ENCODE measurements at places on chromosomes 7 and 10. TPM values are rescaled to one million over a fixed set of nuclear protein-coding genes. Genes with fewer than 3 reads are reported as not detected.

Gene HABP2
- total RNA-seq, result not detected

Gene EPHB6
- 10.5 TPM for total RNA-seq

GRCh38 chr10:114538181-114538906 lies 119.7 kb downstream of the ABLIM1 start:
- H3K36me3 ChIP-seq, result no peaks in the 10 kb centered on the region
- H3K27ac ChIP-seq, result peak overlapping the region; percentile 68
- DNase-seq, result peak; percentile 59
- no peaks in the 10 kb centered on the region for H3K27me3 ChIP-seq

- no peak for DNase-seq
- H3K27ac ChIP-seq, result no peak overlapping the region
- no peaks in the 10 kb centered on the region for H3K36me3 ChIP-seq
- no peaks in the 10 kb centered on the region for H3K27me3 ChIP-seq
- H3K4me3 ChIP-seq, result no peak overlapping the region
Observed at GRCh38 chr7:129334473-129334872, 99.8 kb upstream of the STRIP2 start.

DNA sequence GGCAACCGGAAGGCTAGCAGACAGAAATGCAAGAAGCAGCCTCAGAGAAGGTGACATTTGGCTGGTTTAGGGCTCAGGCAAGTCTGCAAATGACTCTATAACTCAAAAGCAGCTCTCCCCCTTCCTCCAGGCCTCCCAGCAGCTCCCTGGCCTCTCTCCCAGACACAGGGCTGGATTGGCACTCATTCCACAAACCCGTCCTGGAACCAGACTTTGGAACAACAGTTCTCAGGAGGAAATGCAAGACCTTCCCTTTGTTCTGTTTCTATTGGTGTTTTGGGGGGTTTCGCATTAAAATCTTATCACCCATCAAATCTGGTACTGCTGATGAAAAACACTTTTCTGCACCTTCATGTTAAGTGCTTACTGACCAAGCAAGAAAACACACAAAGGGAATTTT lies 40.3 kb upstream of the EFCAB10 start:
- no peak for DNase-seq
- peaks cover 12% of the 10 kb centered on the region for H3K36me3 ChIP-seq
- H3K27ac ChIP-seq, result no peak overlapping the region
- no peaks in the 10 kb centered on the region for H3K4me1 ChIP-seq
- no peaks in the 10 kb centered on the region for H3K27me3 ChIP-seq
- H3K4me3 ChIP-seq, result no peak overlapping the region

DNA sequence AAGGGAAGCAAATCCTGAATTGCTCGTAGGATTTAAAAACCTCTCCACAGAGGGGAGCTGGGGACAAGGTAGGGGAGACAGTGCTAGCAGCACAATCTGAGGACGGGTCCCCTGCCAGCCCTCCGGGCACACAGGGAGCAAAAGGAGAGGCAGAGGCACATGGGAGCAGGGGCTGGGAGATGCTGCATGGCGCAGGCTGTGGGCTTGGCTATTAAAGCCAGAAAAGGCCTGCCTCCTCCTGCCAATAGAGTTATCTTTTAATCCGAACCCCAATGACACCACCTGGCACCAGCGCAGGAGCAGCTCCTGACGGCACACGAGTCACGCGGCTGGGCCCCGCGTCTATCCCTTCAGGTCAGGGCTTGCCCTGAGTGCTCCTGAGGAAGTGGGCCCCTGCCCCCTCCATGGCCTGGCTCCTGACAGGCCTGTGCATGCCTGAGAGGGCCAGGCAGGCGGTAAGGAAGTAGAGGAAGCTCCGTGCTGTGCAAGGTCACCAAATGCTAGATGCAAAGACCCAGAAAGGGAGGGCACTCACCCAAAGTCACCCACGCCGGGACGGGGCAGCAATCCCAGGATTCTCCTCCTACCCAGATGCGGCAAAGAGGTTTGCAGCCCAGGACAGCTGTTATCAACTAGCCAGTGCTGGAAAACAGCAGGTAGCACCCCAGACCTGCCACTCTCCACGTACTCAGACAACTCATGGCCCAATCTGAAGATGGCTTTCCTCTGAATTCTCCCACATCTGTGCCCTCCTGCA lies 28.1 kb downstream of the DLG5 start:
- H3K4me1 ChIP-seq, result no peaks in the 10 kb centered on the region
- no peak overlapping the region for H3K4me3 ChIP-seq
- H3K27me3 ChIP-seq, result no peaks in the 10 kb centered on the region
- DNase-seq, result no peak
- no peak overlapping the region for H3K27ac ChIP-seq

GRCh38 chr7:114703677-114704076 lies 218.2 kb upstream of the MDFIC start:
- no peak overlapping the region for H3K27ac ChIP-seq
- H3K27me3 ChIP-seq, result no peaks in the 10 kb centered on the region
- H3K4me1 ChIP-seq, result no peaks in the 10 kb centered on the region
- no peak for DNase-seq
- H3K4me3 ChIP-seq, result no peak overlapping the region

- no peak overlapping the region for H3K27ac ChIP-seq
- no peaks in the 10 kb centered on the region for H3K4me1 ChIP-seq
- no peaks in the 10 kb centered on the region for H3K27me3 ChIP-seq
- DNase-seq, result no peak
- no peak overlapping the region for H3K4me3 ChIP-seq
Observed at GRCh38 chr10:48784031-48784430, 99.4 kb downstream of the WDFY4 start.
